Type B pancreatic cell (in vitro differentiated cells): ENCODE measurements at places on chromosomes 6 and 20. TPM values are rescaled to one million over a fixed set of nuclear protein-coding genes. Genes with fewer than 3 reads are reported as not detected.

Gene IRF4
- total RNA-seq: 1.7 TPM in 1 of 2 replicates, not detected in the other

Gene ATXN1
- total RNA-seq: 33.7 and 35.1 TPM in 2 replicates

- peak overlapping the region; percentile 67 for H3K27ac ChIP-seq
- no peaks in the 10 kb centered on the region for H3K36me3 ChIP-seq
- peak overlapping the region; percentile 86 for H3K4me3 ChIP-seq
- DNase-seq: no peak
- H3K4me1 ChIP-seq: peaks cover 24% of the 10 kb centered on the region
Measured at GRCh38 chr20:25056690-25057233, 1.2 kb downstream of the ACSS1 start.

DNA sequence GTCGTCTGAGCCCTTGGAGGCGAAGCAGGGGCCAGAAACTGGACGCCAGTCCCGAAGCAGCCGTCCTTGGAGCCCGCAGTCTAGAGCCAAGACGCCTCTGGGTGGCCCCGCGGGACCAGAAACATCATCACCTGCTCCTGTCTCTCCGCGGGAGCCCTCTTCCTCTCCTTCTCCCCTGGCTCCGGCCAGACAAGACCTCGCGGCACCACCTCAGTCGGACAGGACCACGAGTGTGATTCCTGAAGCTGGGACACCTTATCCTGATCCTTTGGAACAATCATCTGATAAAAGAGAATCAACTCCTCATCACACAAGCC lies 416 bp downstream of the RSPH4A start:
- H3K4me3 ChIP-seq: peak overlapping the region; percentile 97
- H3K27ac ChIP-seq: peak overlapping the region; percentile 92
- no peak for DNase-seq

DNA sequence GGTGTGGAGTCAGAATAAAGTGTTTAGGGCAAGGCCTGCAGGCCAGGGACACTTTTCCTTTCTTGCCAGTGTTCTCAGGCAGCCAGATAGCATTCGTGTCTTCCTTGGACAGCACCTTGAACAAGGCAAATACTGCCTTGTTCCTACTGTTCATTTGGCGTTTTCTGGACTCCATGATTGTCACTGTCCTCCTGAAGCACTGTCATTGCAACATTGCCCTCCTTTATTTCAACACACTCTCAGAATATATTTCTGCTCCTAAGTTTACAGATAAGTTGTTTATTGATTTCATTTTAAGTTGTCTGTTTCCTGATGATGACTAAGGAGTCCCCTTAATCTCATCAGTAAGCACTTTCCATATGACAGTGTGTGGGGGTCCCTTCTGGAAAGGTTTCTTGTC lies 15.1 kb upstream of the DEF6 start:
- peaks cover 11% of the 10 kb centered on the region for H3K4me1 ChIP-seq
- peaks cover 27% of the 10 kb centered on the region for H3K36me3 ChIP-seq
- H3K4me3 ChIP-seq: no peak overlapping the region

GRCh38 chr6:76772951-76773350 lies 690.3 kb downstream of the HTR1B start:
- H3K4me3 ChIP-seq: no peak overlapping the region
- H3K36me3 ChIP-seq: no peaks in the 10 kb centered on the region
- no peak for DNase-seq
- H3K27ac ChIP-seq: no peak overlapping the region

DNA sequence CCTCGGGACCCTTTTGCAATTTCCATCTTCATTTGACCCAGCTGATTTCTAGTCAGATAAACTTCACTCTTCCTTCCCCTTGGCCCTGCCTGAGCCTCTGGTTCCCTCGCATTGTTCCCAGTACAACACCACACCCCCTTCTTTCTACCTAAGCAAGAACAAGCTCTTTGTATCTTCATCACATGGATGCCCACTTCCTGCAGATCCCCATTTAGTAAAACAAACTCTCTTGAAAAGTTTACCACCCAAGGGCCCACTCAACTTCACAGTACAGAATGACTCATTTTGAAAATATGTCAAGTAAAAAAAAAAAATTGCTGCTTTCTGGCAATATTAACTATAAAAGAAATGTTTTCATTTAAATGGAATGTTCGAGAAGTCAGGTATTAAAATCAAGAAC lies 5.2 kb downstream of the FAXC start:
- no peak for DNase-seq
- no peaks in the 10 kb centered on the region for H3K36me3 ChIP-seq
- no peak overlapping the region for H3K4me3 ChIP-seq
- peaks cover 17% of the 10 kb centered on the region for H3K4me1 ChIP-seq
